ENCODE measurements at places on chromosomes 12 and 14.

GRCh38 chr12:92234533-92234932, 88.9 kb upstream of the BTG1 start:
- DNase-seq = no peak

DNA sequence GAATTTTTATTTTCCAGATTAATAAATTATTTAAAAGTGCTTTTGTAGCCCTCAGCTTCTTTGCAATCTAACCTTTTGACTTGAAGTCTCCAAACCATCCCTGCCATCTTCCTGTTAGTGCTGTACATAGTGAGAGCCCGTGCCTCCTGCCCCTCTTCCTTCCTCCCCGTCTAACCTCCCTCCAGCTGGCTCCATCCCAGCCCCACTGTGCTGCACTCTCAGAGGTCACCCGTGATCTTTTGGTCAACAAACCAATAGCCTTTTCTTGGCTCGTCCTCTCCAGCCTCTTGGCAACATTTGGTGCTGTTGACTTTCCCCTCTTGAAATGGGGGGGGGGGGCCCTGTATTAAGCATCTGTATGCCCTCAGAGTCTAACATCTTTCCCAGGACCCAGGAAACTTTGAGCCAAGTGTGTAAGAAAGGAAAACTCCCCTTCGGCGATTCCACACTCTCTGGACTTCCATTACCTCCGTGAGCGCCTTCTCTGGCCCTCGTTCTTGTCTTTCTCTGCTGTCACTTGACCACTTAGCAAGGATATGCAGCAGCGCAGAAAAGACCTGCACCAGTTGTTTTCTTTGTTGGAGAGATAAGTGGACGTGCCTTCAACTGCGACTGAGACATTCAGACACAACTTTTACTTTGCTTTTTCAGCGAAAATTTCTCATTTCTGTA, 44.1 kb downstream of the FBXW8 start:
- DNase-seq = no peak

GRCh38 chr14:69617796-69618195, 6.4 kb downstream of the SUSD6 start:
- no peak for DNase-seq

GRCh38 chr14:85413836-85414526, 116.0 kb upstream of the FLRT2 start:
- peak; percentile 61 for DNase-seq

DNA sequence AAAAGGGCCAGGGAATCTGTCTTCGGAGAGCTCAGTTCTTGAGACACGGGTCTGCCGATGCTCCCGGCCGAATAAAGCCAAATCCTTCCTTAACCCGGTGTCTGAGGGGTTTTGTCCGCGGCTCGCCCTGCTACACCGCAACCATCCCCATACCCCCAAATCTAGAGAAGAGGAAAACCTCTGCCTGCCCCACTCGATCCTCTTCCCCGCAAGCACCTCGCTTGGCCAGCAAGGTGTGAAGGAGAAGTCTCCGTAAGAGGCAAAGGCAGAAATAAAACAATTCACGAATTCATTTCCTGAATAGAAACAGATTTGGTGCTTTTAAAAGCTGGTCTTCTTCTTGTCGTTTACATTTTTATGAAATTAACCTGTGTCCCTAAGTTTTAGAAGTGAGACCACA, 67.3 kb upstream of the GALNT9 start:
- DNase-seq = no peak

DNA sequence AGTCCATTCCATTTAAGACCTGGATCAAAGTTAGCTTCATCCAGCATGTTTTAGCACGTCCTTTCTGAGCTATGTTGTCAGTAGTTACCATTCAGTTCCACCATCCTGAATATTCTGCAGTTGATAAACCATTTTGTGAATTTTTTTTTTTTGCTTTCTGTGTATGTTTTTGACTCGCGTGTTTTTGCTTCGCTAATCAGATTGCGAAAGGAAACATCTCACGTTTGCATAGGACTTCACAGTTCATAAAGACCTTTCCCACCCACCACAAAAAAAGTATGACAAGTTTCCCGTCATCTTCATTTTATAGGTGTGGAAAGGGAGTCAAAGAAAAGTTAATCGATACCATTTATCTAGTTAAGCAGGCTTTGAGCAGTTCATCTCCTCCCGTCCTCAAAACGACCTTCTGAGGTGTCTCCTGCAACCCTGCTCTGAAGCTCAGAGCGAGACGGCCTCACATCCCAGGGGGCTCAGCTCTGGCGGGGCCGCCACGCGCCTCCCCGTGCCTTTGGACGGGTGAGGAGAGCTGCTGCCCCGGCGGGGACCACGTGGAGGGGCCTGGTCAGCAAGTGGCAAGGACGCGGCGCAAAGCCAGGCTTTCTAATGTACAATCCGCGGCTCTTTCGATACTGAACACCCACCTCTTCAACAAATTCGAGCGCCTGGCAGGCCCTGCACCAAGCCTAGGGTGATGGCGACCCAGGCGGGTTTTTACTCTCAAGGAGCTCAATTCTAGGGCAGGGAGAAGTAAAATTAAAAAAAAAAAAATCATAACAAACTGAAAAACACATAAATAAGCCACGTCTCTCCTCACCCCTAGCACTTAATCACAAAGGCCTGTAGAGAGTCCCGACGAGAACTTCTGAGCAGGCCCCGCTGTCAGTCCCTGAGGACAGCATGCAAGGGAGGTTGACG, 988 bp upstream of the TMEM263 start:
- DNase-seq = peak; percentile 32

DNA sequence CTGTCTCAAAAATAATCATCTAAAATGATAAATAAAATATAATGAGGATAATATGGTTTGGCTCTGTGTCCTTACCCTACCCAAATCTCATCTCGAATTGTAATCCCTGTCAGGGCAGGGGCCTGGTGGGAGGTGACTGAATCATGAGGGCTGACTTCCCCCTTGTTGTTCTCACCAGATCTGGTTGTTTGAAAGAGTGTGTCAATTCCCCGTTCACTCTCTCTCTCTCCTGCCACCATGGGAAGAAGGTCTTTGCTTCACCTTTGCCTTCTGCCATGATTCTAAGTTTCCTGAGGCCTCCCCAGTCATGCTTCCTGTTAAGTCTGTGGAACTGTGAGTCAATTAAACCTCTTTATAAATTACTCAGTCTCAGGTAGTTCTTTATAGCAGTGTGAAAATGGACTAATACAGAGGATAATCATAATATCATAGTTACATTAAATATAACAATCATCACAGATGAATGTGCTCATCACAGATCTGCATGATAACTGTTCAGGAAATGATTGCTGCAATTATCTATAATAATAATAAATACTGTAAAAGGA, 12.6 kb downstream of the EFCAB11 start:
- DNase-seq = no peak

DNA sequence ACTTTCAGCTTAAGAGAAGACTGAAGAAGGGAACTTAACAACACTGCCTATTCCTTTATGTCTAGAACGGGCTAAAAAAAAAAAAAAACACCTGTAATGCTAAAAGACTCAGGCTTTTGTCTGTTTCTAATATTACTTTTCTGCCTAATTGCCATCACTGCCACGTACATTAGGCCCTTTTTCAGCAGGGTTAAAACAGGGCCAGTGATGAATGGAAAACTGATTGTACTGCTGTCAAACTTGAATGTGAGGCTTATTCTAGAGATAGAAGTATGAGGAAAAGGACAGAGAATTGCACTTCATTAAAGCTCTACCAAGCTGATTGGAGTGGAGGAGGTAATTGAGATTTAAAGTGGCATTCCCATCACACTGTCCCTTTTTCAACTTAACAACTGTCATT, 535.8 kb downstream of the PRKD1 start:
- no peak for DNase-seq
